ENCODE measurements at places on chromosomes 11 and 22. TPM values are rescaled to one million over a fixed set of nuclear protein-coding genes. Genes with fewer than 3 reads are reported as not detected.

GRCh38 chr22:42696331-42696967 lies 24.2 kb downstream of the A4GALT start:
- DNase-seq: peak; percentile 88

- DNase-seq: no peak
Observed at GRCh38 chr11:108322666-108323065, 99.8 kb downstream of the ATM start.

- peak; percentile 78 for DNase-seq
Observed at GRCh38 chr11:125123947-125124617, 12.7 kb upstream of the TMEM218 start.

DNA sequence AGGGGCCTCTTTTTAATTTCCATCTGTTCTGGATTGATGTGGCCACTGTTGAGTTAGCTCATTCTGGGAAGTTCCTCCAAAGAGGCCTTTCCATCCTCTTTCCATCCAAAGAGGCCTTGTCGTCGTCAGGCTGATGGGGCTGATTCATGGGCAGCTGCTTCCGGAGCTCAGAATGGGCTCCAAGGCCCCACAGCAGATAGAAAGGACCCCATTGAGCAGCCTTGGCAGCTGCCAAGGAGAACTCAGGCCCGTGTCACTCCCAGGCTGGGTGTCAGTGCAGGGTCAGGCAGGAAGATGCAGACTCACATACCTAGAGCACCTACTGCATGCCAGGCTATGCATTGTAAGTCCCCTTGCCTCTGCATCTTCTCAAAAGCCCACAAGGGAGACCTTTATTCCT lies 524.1 kb downstream of the MIAT start:
- DNase-seq: no peak

GRCh38 chr22:24417200-24417599 lies 10.2 kb upstream of the ADORA2A start:
- no peak for DNase-seq

DNA sequence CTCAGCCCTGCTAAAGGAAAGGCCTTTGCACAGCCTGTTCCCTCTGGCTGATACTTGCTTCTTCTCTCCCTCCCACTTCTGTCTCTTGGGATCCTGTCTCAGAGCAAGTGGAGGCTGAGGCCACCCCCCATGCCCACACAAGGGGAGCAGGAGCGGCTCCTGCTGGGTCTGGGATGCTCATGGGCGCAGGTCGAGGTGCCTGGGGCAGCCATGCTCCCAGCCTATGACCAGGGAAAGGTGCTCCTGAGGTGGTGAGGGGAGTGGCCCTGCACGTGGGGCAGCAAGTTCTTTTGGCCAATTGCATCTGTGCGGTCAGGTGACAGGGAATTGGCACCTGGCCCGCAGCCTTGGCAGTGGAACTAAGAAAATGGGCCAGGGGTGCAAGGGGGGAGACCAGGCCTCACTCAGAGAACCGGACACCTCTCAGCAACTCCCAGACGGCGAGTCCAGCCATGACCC lies 1.5 kb downstream of the MAPK11 start:
- no peak for DNase-seq

- no peak for DNase-seq
Observed at GRCh38 chr11:14906578-14906977, 14.5 kb upstream of the CYP2R1 start.

- DNase-seq: no peak
Observed at GRCh38 chr22:40015358-40015976, 20.7 kb downstream of the FAM83F start.

DNA sequence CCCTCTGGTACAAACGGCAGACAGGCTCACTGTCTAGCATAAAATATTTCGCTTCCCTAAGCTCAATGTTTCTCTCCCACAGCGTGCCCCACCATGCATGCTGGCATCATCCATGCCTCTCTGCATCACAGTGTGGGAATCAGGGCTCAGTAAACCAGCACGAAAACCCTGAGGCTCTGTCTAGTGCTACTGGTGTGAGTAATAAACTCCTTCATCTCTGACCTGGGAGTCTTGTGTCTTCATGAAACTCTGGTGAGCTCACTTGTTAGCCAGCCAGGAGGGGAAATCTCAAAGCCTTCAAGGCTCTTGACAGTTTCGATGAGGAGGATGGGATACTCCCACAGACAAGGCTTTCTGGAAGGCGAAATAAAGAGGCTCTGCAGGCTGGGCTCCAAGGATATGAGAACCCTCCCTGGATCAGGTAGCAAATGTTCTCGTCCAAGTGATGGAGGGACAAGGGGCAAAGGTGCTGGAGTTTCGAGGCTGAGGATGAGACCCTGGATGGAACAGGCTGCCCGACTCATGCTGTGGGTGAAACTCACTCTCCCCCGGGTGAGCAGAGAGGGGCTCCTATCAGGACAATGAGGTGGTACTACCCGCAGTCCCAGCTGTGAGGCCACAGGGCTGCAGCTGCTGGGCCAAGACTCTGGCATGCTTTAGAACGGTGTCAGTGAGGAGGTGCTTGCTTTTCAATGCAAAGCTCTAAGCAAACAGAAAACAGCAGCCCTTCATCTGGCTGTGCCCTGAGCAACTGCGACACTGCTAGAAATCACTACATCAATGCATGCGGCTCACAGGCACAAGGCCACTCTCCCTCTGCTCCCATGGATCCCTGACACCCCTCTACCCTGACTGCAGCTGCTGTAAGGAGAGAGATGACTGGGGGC lies 69.3 kb downstream of the SHANK2 start:
- no peak for DNase-seq

DNA sequence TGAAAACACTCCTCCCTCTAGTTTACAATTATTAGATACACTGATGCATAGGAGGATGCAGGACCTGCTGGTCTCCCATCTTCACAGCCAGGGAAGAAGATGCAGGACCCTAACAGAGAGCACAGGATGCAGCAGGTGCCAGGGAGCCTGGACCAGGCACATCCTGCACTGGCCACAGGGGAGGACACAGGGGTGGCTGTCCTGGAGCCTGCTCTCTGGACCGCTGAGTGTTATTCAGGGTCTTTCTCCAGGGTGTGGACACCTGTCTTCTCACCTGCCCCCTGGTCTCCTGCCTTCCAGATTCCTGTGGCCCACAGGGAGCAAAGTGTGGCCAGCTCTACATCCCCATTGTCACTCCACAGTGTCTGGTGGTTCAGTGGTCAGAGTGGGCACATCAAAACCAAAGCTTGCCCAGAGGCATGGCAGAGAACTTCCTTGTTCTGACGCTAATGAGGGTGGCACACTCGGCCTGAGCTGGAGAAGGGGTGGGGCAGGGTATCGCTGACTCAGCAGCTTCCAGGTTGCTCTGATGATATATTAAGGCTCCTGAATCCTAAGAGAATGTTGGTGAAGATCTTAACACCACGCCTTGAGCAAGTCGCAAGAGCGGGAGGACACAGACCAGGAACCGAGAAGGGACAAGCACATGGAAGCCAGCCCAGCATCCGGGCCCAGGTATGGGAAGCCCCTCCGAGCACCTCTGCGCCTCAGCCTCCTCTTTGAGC lies at the start of gene APOBEC3A:
TSS of gene APOBEC3A (plus strand) at position 564 of the 725 bp plus-strand sequence. CDS start at position 647, 83 bp downstream.
- DNase-seq: no peak

GRCh38 chr11:119369132-119369925 lies 12.2 kb downstream of the USP2 start:
- DNase-seq: peak; percentile 34

DNA sequence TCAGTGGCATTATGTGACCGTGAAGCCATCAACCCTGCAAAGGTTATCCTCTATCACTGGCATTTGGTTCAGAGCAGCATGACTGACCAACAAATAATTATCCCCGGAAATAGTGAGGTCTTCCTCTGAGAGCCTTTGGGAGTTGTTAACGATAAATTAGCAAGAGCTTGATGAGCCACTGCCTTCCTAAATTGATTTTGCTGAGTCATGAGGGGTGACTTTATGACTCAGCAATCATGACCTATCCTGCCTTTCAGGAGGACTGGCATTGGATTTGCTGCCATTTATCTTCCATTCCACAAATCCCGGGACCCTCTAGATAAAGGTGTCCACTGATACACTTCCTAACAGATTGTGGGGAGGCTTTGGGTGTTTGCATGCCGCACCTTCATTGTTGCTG lies 80.8 kb upstream of the MTNR1B start:
- DNase-seq: no peak

TMEM191B gene
- 0.50 TPM for total RNA-seq

GAB4 gene
- not detected for total RNA-seq

OR51E2 gene
- total RNA-seq: not detected

KDM4D gene
- total RNA-seq: 1.6 TPM
